ENCODE measurements at places on chromosomes 7 and 10.

DNA sequence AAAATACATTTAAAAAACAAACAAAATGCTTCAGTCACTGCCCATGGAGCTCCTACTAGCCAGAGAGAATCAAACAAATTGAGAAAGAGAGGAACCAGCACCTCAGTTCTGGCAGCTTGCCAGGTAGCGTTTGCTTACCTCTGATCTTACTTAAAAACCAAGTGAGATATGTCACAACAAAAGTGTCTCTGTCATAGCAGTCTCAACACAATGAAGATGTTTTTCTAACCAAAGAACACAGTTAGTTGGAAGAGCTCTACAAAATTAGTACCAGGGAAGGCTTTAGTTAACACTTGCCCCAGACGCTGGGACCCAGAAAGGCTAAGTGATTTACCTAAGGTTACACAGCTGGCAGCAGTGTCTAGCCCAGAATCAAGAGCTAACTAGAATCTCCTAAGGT is 3.4 kb downstream of the DOCK4 start:
- peak; percentile 58 for DNase-seq

GRCh38 chr10:101564490-101564991 is 23.5 kb downstream of the POLL start:
- DNase-seq: no peak

GRCh38 chr10:97543025-97543546 is 29.5 kb upstream of the ANKRD2 start:
- peak; percentile 92 for DNase-seq

- no peak for DNase-seq
Measured at GRCh38 chr7:148630078-148630477, 39.5 kb downstream of the C7orf33 start.

- no peak for DNase-seq
Measured at GRCh38 chr7:142308918-142309317, 51.1 kb upstream of the PRSS58 start.

GRCh38 chr10:7515439-7515838 is 104.6 kb upstream of the SFMBT2 start:
- no peak for DNase-seq

DNA sequence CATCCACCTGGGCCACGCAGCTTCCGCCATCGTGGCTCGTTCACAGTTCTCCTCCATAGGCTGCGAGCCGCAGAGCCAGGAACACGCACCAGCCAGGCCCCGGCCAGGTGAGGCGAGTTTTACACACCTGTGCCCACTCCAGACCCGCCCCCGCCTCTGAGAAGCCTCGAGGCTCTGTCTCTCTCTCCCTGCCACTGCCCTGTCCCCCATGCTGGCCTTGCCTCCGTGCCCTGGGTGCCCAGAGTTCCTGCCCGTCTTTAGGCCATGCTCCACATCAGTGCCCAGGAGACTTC is 142.2 kb downstream of the SLIT1 start:
- DNase-seq: no peak

All from fibroblast of villous mesenchyme (primary cell).